Cerebellar nuclear complex (tissue), 1 donor: ENCODE measurements at places on chromosomes 5 and 9.

DNA sequence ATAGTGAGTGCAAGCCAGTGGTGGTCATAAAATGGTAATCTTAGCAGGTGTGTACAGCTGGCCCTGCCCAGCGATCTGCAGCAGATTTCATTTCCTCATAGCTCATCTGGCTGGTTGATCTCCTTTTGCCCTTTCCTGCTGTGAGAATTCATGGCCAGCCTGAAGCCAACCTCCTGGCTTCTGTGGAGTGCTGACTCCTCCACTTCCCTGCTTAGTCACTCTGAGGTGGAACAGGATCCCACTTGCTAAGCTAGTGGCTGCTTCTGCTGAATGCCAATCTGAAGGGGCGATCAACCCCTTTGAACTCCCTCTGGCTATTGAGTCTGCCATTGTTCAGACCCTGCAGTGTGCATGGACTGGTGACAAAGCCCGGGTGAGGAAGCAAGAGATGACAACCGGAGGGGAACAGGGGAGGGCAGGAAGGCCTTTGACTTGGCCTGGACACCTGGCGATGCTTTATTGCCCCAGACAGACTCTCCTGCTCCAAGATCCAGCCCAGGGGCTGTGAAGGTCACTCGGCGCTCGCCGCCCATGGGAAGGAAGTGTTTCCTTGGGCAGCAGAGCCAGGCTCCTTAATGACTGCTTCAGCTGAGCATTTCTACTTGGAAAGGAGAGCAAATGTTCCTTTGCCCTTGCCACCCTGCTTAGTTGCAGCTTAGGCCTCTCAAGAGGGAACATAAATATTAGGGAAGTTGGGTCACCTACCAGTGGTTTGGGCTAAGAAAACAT lies 341.1 kb downstream of the ZSWIM6 start:
- DNase-seq = no peak

DNA sequence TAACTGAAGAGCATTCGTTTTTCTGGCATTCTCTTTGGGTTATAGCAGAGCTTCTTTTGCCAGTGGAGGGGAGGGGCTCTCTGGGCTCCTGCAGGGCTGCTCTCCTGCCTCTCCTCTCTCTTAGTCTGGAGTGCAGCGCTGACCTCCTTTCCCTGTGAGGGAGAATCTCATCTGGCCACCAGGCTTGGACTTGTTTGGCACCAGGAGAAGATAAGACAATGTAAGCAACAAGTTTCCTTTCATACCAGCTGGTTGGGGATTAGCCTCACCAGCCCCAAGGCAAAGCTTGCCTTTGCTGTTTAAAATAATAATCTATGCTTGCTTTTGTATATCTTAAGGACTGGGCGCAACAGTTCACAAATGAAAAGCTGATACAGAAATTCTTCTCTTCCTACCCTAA lies 196.4 kb downstream of the TLE4 start:
- no peak for DNase-seq

GRCh38 chr5:66629446-66629845 lies 33.3 kb downstream of the MAST4 start:
- DNase-seq = no peak

GRCh38 chr5:124782262-124782661 lies 35.8 kb upstream of the ZNF608 start:
- no peak for DNase-seq

- no peak for DNase-seq
Observed at GRCh38 chr5:178056935-178057334, 56.4 kb upstream of the N4BP3 start.
